ENCODE measurements at places on chromosomes 1 and 21.

DNA sequence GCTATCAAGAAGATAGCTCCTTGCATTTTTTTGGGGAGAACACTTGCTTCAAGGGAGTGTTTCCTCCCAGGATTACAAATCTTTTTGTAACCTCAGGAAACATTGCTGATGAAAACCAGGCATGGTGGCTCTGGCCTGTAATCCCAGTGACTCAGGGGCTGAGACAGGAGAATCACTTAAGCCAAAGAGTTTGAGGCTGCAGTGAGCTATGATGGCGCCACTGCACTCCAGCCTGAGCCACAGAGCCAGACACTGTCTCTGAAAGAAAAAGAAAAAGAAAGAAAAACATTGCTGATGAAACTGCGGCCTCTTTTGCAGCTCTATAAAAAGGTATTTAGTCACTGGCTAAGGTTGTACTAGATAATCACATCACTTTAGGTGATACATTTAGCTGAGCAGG is 7.3 kb downstream of the RNU1-2 start:
- no peak for DNase-seq

- DNase-seq = no peak
Measured at GRCh38 chr1:51219022-51219421, 17.1 kb upstream of the RNF11 start.

DNA sequence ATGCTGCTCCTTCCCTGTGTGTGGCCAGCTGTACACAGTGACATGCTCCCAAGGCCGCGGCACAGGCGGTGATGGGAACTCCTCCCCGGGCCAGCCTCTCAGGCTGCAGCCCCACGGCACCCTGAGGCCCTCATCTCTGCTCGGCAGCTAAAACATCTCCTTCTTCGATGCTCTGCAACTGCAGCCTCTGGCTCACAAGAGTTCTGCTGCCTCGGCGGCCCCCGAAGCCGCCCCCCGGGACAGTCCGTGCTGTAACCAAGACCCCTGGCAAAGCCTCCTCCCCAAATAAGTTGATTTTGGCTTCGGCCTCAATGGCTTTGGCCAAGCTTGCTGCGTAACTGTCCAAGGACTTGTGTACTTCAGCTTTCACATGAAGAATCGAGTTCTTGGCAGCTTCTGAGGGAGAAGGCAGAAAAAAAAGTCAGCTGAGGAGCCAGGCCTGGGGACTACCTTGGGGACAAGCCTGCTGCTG is 51.3 kb downstream of the GPR161 start:
- no peak for DNase-seq

DNA sequence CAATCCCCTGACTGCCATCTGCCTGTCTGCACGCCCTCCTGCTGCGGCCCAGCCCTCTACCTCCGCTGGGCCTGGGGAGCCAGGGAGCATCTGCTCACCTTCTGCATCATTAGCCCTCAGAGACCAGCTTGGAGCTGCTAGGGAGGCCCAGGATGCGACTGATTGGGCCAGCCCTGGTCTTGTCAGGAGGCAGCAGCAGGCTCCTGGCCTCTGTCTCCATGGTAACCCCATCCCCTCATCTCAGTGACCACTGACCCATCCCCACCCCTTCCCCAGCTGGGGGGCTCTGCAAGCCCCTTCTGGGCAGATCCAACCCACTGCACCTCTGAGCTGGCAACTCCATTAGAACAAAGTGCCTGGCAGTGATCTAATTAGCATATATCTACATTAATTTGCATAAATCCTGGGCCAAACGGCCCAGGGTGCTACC is 37.7 kb downstream of the NKAIN1 start:
- DNase-seq = no peak

DNA sequence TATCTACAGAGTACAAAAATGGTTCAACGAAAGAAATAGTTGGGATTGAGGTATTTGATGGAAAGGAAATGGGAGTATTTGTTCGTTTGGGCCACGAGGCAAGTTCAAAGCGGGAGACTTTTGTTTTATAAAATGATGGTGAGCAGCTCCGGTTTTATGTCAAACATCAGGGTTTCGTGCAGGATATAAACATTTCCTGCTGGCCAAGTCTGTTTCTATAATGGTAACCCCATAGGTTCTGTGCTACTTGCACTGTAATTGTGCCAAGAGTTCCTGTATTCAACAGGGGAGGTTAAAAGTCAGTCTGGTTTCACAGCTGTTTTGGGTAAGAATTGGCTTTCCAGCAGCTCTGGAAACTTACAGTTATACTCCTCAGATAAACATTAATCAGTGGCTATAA is 290.3 kb upstream of the NRIP1 start:
- no peak for DNase-seq

- no peak for DNase-seq
Measured at GRCh38 chr1:224192082-224192788, 9.2 kb downstream of the DEGS1 start.

DNA sequence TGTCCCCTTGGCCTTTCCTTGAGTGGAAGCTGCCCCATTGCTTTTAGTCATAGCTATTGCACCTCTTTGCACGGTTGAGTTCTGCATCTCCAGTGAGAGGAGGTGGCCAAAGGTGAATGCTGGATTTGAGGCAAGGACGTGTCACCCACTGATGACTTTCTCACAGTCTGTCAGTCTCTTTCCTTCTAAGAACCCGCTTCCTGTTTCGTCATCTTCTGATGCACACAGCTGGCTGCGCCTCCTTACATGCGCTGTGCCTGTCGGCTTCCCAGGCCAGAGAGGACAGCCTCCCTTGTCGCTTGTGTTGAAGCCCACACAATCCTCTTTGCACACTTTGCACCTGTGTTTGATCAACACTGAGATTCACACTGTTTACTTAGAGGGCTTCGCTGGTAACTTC is 41.8 kb upstream of the PWP2 start:
- peak; percentile 84 for DNase-seq

DNA sequence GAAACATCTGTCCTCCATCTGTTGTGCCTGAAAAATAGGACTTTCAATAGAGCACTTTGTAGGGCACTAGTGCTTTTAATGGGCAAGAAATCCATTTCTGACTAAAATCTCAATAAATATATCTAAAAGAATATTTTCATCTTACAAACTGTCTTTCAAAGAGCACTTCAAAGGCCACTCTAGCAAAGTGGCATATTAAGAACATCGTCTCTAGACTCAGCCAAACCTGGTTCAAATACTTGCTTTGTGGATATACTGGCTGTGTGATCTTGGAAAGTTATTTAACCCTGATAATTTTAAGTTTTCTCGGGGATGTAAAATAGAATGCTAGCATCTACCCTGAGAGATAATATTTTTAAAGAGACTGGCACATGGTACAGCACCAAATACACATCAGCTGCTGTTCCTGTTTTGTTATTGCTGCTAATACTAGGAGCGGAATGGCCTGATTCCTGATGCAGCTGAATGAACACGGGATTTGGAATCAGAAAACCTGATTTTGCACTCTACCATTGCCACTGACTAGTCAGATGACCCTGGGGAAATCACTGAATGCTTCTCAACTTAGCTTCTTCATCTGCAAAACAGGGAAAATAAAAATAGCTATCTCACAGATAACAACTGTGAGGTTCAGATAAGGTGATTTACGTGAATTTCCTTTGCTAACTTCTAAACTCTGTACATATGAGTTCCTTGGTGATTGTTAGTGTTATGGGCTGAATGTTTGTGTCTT is 25.2 kb upstream of the LRRC8C start:
- DNase-seq = no peak

- no peak for DNase-seq
Measured at GRCh38 chr21:28396421-28396820, 596.3 kb downstream of the LTN1 start.

GRCh38 chr1:90784186-90784847 is 67.2 kb upstream of the BARHL2 start:
- no peak for DNase-seq

DNA sequence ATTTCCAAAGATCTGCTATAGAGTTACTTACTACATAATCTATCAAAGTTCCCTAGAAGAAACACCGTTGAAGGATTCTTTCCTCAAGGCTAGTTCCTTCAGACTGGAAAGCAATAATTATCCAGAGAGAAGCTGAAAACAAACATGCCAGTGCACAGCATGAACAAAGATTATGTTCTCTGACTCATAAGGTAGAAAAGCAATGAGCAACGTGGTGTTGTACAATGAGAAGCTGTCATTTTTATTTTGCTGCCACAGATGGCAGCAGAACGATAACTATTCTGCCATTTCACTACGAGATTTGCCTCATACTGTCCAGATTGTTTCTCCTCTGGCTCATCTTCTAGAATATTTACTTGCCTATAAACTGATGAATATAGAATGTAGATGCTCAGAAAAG is 10.7 kb downstream of the EXTL2 start:
- no peak for DNase-seq

GRCh38 chr1:145991735-145992412 is 4.5 kb downstream of the TXNIP start:
- DNase-seq = no peak

- no peak for DNase-seq
Measured at GRCh38 chr1:161190962-161191521, 7.8 kb downstream of the ADAMTS4 start.

GRCh38 chr1:212970085-212970484 is 19.7 kb downstream of the VASH2 start:
- DNase-seq = no peak

DNA sequence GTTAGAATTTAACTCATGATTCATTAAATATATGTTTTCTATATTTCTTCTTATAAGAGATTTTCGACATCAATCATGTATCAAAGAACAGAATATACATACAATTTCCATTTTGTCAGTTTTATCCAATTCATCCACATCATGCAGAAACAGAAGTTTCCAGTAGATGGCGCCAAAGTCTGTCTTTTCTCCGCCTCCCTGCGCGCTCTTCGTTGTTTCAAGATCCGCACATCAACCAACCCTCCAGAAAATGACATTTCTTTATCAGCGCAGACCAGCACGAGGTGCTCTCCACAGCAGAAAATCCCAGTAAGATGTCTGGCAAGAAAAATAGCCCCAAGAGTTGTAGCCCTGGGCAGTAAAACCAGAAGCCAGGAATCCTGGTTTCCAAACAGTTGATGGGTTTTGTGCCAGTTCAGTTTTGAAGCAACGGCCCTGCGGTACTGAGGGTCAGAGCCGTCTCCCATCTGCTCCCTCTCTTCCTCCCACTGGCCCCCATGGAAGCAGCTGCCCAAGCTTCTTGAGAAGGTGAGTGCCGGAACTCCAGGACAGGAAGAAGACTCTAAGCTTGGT is 38.6 kb upstream of the GPR137B start:
- peak; percentile 33 for DNase-seq

DNA sequence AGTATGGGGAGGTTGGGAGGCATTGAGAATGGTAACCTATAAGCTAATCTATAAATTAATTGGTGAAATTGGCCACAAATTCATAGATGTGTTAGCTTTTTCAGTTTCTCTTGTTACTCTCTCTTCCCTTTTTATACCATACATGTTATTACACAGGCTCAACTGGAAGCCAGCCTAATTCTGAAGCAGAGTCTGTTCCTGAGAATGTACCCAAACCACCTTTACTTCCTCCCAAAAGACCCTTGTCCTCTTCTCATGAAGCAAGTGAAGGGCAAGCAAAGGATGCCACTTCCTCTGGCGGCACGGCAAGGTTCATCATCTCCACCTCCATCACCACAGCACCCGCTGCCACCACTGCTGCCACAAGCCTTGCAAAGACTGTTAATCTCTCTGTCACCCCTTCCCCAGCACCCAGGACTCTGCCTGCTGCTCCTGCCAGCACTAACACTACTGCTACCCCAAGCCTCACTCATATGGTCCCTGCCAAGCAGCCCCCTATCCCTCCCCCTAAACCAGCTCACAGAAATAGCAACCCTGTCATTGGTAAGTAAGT is 39.5 kb upstream of the RCC1 start:
- no peak for DNase-seq

- no peak for DNase-seq
Measured at GRCh38 chr1:4954392-4954791, 300.0 kb downstream of the AJAP1 start.

Data from T follicular helper cell (primary cell).